ENCODE measurements at places on chromosomes 3 and 15.

GRCh38 chr3:17894434-17895060 lies 152.1 kb upstream of the TBC1D5 start:
- no peak for DNase-seq

DNA sequence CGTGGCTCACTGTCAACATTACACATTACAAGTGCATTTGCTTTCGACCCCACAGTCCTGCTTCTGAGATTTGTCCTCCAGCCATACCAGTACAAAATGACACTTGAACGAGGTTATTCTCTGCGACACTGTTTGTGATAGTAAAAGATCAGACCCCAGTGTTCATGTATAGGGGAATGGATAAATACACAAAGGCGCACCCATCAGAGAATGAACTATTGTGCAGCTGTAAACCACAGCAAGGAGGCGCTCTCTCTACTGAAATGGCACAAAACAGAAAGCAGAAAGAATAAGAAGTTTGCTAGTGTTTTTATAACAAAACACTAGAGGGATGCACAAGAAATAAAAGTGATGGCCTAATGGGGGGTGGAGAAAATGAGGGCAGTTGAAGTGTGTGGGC lies 4.9 kb upstream of the CHSY1 start:
- no peak for DNase-seq

GRCh38 chr3:50375258-50375931 lies 16.1 kb upstream of the TMEM115 start:
- DNase-seq: no peak

DNA sequence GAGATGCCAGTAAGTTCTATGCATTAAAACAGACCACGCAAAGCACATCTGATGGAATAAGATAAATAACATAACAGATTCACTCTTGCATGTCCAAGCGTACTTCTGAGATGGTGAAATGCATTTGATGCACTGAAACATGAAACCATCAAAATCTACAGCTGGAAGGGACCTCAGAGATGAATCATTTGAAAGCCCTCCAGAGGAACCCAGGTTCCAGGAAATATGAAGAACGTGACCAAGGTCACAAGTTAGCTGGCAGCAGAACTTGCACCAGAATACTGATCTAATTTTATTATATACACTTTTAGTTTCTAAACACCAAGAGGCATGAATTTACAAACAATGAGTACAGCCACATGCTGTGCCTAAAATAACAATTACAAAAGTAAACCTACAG lies 957.1 kb downstream of the FHIT start:
- DNase-seq: peak; percentile 27

DNA sequence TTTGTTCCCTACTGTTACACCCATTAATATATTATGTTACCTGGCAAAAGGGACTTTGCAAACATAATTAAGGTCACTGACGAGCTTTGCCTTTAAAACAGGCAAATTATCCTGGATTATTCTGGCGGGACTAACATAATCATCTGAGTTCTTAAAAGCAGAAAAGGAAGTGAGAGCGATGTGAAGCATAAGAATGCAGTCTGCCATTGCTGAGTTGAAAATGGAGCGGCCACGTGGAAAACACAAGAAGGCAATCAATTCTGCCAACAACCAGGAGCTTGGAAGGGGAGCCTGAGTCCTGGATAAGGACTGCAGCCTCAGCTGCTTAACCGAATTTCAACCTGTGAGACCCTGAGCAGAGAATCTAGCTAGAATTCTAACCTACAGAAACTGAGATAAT lies 328.2 kb upstream of the WNT5A start:
- DNase-seq: no peak

- no peak for DNase-seq
These were observed 23.5 kb upstream of the HES1 start for GRCh38 chr3:194112120-194113106.

GRCh38 chr15:95469496-95470000 lies 861.0 kb upstream of the NR2F2 start:
- DNase-seq: no peak

GRCh38 chr3:59660852-59661625 lies 611.2 kb upstream of the CFAP20DC start:
- DNase-seq: no peak

DNA sequence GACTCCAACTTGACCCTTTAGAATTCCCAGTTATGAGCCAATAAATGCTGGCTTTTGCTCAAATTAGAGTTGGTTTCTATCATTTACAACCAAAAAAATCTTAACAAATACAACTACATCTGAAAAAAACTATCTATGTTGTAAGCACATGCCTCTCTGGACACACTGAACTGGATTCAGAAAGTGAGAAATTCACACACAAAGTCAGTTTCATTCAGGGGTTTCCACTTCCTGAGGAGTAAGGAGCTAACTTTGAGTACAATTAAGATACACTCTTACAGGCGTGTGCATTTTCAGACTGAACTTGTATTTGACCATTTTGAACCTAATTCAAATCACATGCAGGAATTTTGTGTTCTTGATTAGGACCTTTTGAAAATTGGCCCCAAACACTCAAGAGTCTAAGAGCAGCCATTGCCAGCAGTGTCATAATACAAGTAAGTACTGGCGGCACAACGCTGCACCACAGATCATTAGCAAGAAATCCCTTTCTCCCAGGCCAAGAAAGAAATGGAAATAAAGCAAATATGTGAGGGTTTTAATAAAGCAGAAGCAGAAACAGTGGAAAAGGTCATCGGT lies 31.2 kb downstream of the LINS1 start:
- DNase-seq: no peak

GRCh38 chr15:59741274-59741906 lies 52.3 kb upstream of the BNIP2 start:
- DNase-seq: peak; percentile 22

- DNase-seq: no peak
These were observed 41.0 kb downstream of the SLCO2A1 start for GRCh38 chr3:133988631-133989161.

- peak; percentile 76 for DNase-seq
These were observed 78.5 kb upstream of the FAM174B start for GRCh38 chr15:92733934-92734521.

DNA sequence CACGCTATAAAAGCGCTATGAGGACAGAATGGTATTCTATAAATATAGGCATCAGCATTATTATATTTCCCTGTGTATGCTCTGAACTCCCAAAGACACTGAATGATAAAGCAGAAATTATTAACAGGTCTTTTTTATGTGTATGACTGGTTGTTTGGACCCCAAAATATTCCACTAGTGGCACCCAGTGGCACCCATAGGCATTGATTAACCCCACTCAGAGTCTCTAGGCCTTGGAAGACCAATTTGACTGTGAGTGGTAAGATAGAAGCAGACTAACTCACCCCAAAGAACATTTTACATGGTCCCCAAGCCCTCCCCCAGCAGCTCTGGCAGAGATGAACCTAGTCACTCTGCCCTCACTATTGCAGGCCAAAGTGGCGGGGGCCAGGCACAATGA lies 45.4 kb upstream of the UBE2E1 start:
- DNase-seq: no peak

- DNase-seq: no peak
These were observed 37.0 kb downstream of the ETFA start for GRCh38 chr15:76274226-76274625.

DNA sequence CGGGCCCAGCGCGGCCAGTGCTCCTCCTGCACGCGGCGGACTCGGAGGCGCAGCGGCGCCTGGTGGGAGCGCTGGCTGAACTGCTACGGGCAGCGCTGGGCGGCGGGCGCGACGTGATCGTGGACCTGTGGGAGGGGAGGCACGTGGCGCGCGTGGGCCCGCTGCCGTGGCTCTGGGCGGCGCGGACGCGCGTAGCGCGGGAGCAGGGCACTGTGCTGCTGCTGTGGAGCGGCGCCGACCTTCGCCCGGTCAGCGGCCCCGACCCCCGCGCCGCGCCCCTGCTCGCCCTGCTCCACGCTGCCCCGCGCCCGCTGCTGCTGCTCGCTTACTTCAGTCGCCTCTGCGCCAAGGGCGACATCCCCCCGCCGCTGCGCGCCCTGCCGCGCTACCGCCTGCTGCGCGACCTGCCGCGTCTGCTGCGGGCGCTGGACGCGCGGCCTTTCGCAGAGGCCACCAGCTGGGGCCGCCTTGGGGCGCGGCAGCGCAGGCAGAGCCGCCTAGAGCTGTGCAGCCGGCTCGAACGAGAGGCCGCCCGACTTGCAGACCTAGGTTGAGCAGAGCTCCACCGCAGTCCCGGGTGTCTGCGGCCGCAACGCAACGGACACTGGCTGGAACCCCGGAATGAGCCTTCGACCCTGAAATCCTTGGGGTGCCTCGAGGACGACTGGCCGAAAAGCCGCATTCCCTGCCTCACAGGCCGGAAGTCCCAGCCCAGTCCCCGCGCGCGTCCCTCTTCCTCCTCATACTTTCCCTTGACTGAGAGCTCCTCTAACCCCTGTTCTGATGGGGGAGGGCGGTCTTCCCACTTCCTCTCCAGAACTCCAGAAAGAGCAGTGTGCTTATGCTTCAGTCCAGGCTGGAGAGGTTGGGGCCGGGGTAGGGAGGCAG lies 1.4 kb upstream of the IL17RC start:
- DNase-seq: peak; percentile 90

- DNase-seq: no peak
These were observed 44.4 kb downstream of the PDZRN3 start for GRCh38 chr3:73580343-73580742.

- DNase-seq: no peak
These were observed 48.5 kb upstream of the PEX5L start for GRCh38 chr3:180085122-180085710.

DNA sequence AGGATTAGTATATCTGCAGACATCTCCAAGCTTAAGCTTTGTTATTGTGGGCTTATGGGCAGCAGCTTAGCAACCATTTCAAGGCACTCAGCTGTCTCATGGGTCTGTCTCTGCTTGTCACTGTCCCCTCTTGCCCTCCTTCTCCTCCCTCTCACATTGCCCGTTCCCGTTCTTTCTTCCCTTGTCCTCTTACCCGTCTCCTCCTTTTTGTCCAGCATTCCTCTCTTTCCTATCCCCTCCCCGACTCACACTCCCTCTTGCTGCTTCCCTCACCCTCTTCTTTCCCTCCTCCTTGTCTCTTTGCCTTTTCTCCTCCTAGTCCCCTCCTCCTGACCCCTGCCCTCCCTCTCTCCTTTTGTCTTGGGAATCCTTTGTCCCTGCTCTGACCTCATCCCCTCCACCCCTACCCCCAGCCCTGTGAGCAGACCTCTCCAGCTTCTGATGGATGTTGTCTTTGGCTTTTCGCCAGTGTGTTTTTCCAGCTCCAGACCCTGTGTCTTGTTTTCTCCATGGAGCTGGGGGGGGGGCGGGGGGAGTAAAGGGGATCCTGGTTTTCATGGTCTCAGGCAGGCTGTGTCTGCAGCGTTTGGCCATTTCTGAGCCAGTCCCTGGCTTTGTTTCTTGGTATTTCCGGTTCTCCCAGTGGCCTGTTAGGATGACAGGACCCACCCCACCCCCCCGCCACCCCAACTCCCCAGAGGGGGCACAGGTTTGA lies 47.9 kb upstream of the TRAK1 start:
- peak; percentile 89 for DNase-seq

- no peak for DNase-seq
These were observed 20.2 kb downstream of the LRIG1 start for GRCh38 chr3:66480666-66481065.

DNA sequence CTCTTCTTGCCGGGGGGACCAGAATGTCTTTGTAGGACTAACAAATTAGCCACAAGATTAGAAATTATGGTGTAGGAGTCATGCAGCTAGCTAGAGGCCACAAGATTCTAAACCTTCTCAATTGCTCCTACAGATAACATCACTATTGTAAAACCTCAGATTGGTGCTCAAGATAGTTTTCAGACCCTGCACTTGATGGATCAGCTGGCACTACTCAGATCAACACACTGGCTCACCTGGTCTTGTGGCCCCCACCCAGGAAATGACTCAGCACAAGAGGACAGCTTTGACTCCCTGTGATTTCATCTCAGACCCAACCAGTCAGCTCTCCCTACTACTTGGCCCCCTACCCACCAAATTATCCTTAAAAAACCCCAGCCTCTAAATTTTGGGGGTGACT lies 124.1 kb upstream of the RASGRP1 start:
- no peak for DNase-seq

GRCh38 chr3:171201825-171202224 lies 175.3 kb upstream of the SLC2A2 start:
- no peak for DNase-seq

DNA sequence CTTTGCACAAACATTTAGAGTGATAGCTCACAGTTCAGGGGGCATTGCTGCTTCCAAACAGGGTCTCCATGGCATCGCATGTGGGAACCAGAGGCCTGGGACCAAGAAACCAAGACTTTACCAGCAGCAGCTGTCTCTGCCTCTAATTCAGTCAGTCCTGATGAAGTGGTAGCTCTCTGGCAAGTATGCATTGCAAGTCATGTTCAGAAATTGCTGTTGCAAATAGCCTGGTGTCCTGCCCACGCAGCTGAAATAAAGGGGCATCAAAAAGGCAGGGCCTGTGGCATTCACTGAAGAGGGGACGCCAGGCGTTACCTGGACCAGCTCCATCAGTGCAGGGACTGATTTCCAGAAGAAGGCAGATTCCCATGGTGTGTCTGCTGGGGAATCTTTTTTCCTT lies 121.3 kb downstream of the CD47 start:
- DNase-seq: no peak

- no peak for DNase-seq
These were observed 1.0 kb downstream of the KLHL18 start for GRCh38 chr3:47283591-47284364.

GRCh38 chr15:91853948-91854638 lies 585 bp downstream of the SLCO3A1 start:
- peak; percentile 56 for DNase-seq

DNA sequence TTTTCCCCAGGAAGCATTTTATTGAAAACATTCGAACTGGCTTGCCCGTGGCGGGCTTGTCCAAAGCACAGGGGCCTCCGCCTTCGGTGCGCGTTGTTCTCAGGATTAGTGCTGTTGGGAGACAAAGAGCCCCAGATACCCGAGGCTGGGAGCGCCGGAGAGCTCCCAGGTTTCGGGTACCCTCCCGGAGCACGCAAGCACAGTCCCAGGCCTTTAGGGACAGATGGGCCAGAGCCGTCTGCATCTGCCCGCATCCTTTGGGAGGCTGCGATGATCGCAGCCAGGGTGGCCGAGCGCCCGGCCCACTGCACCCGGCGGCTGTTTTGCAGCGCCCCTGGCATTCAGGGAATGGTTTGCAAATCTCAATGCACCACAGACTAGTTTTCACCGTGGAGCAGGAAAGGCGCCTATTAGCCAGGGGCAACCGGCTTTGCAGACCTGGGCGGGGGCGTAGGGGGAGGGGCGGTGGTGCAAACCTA lies 5.0 kb upstream of the FEZF2 start:
- DNase-seq: no peak

DNA sequence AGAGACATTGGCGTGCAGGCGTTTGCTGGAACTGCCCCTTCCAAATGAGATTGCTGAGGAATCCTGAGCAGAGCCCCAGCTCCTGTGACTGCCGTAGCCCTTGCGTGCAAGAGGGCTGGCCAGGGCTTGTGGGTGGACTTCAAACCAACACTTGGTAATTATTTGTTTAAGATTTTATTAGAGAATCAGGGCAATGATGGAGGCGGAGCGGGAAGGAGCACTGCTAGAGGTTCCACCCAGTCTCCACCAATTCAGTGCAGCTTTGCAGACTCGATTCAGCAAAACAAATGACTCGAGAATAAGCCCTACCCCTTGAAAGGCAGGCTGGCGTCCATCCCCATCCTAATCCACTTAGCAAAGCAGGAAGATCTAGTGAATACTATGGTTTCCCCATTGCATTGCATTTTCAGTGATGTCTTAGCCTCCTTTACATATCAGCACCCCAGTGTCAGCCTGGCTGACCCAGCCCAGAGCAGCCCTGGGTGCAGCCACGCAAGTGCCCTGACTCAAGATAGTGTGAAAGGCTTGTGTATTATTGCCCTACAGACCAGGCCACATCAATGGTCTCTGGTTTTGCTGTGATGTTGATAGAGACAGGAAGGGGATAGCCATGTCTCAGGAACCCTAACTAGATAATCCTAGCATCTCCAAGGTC lies 26.0 kb downstream of the GLDN start:
- DNase-seq: no peak

GRCh38 chr3:33030246-33030645 lies 66.7 kb downstream of the GLB1 start:
- no peak for DNase-seq

All from right hindlimb (tissue), 1 donor.